Activated T-helper 2 cell treated with anti-CD3 and anti-CD28 coated beads, Interferon-gamma antibody, Interleukin-2, Interleukin-4, amounts not matched to agents 10 μg/mL and 5 μg/mL and 100 μg/mL, durations not matched to agents 14 hours and 24 hours and 36 hours (primary cell): ENCODE measurements at places on chromosomes 2 and 18. TPM values are rescaled to one million over a fixed set of nuclear protein-coding genes. Genes with fewer than 3 reads are reported as not detected.

The DAW1 gene
- total RNA-seq, result not detected in 2 replicates

The LHCGR gene
- total RNA-seq, result not detected in 2 replicates

The KCNE4 gene
- total RNA-seq, result not detected in 2 replicates

The CPS1 gene
- total RNA-seq, result 1.2 and 1.4 TPM in 2 replicates

The EPB41L3 gene
- 1.6 and 1.9 TPM in 2 replicates for total RNA-seq

The MBOAT2 gene
- 4.5 and 6.0 TPM in 2 replicates for total RNA-seq

The RGPD4 gene
- 0.07 TPM in 2 replicates for total RNA-seq

The TBR1 gene
- total RNA-seq, result 0.02 TPM in 1 of 2 replicates, not detected in the other

The PAIP2B gene
- total RNA-seq, result 0.84 and 0.94 TPM in 2 replicates

The RAD51AP2 gene
- total RNA-seq, result not detected in 2 replicates

DNA sequence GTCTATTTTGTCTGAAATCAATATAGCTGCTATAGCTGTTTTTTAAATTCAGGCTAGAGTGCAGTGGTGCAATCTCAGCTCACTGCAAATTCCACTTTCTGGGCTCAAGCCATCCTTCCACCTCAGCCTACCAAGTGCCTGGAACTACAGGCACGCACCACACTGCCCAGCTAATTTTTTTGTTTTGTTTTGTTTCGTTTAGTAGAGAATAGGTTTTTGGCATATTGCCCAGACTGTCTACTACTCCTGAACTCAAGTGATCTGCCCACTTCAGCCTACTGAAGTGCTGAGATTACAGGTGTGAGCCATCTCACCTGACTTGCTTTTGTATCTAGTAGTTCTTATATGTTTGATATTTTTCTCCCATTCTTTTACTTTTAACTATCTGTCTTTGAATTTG, 259.7 kb downstream of the CDH19 start:
- DNase-seq, result no peak
- H3K27me3 ChIP-seq, result no peaks in the 10 kb centered on the region
- no peak overlapping the region for H3K27ac ChIP-seq
- H3K36me3 ChIP-seq, result no peaks in the 10 kb centered on the region
- H3K4me3 ChIP-seq, result no peak overlapping the region
- H3K4me1 ChIP-seq, result no peaks in the 10 kb centered on the region

DNA sequence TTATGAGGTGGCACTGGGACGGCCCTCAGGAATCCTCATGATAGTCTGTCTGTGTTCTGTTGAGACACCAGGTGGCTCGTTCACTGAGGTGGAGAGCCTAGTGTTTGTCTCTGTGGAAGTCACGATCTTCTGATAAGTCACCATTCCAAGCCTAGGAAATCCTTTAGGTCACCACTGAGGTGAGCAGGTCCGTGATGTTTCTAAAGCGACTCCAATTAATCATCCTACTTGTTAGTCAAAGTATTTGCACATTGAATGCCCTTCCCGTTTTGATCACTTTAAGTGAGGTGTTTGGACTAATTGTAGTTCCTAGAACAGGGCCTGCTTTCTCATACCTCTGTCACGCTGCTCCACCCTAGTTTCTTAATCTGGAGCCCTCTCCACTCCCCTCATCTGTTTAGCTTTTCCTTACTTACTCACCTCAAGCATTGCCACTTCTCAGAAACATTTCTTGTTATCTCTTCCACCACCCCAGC, 28.0 kb upstream of the DSG3 start:
- H3K27me3 ChIP-seq, result no peaks in the 10 kb centered on the region
- no peak for DNase-seq
- no peaks in the 10 kb centered on the region for H3K36me3 ChIP-seq
- H3K27ac ChIP-seq, result no peak overlapping the region
- H3K4me3 ChIP-seq, result no peak overlapping the region

GRCh38 chr2:40394031-40394430, 57.9 kb downstream of the SLC8A1 start:
- no peak overlapping the region for H3K27ac ChIP-seq
- H3K4me1 ChIP-seq, result peaks cover 4% of the 10 kb centered on the region
- H3K4me3 ChIP-seq, result no peak overlapping the region

DNA sequence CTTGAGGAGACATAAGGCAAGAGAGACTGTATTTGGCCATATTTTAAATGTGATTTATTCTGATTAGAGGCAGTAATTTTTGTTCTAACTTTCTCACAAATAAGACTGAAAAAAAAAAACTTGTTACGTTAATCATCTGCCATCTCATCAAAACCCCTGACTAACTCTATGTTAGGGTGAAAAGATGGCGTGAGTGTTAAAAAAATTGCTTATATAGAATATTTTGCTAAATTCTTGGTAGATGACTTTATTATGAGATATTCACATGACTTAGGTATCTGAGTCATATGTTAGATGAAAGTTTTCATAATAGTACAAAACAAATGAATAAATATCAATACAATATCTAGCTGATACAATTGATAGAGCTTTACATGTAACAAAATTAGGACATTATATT, 1508.7 kb upstream of the TMEFF2 start:
- no peaks in the 10 kb centered on the region for H3K36me3 ChIP-seq
- no peaks in the 10 kb centered on the region for H3K27me3 ChIP-seq
- H3K4me1 ChIP-seq, result no peaks in the 10 kb centered on the region
- no peak overlapping the region for H3K4me3 ChIP-seq
- DNase-seq, result no peak

- H3K27ac ChIP-seq, result no peak overlapping the region
- no peaks in the 10 kb centered on the region for H3K4me1 ChIP-seq
- no peaks in the 10 kb centered on the region for H3K36me3 ChIP-seq
- H3K4me3 ChIP-seq, result no peak overlapping the region
Measured at GRCh38 chr18:50696436-50696835, 123.4 kb downstream of the MRO start.

GRCh38 chr18:55384551-55385275, 203.3 kb downstream of the TCF4 start:
- no peak overlapping the region for H3K27ac ChIP-seq
- no peak overlapping the region for H3K4me3 ChIP-seq
- DNase-seq, result no peak
- H3K36me3 ChIP-seq, result no peaks in the 10 kb centered on the region
- H3K4me1 ChIP-seq, result no peaks in the 10 kb centered on the region

DNA sequence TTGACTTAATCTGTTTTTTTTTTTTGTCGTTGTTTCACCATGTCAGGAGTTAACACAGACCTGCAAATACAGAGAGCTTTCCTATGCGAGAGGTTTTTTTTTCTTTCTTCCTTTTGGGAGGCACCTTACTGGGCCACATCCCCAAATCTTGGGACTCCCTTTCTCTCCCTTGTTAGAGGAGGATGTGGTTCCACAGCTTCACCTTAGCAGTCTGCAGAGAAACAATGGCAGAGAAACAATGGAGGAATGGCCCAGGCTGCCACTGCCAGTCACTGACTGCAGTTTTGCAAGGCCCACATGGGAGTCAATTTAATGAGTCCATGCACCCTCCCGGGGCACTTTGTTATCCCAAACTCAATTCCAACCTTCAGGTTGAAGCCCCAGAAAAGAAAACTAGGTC, 20.8 kb upstream of the PDK1 start:
- H3K4me1 ChIP-seq, result no peaks in the 10 kb centered on the region
- H3K36me3 ChIP-seq, result peaks cover 58% of the 10 kb centered on the region
- H3K27me3 ChIP-seq, result no peaks in the 10 kb centered on the region
- H3K4me3 ChIP-seq, result no peak overlapping the region
- no peak overlapping the region for H3K27ac ChIP-seq

DNA sequence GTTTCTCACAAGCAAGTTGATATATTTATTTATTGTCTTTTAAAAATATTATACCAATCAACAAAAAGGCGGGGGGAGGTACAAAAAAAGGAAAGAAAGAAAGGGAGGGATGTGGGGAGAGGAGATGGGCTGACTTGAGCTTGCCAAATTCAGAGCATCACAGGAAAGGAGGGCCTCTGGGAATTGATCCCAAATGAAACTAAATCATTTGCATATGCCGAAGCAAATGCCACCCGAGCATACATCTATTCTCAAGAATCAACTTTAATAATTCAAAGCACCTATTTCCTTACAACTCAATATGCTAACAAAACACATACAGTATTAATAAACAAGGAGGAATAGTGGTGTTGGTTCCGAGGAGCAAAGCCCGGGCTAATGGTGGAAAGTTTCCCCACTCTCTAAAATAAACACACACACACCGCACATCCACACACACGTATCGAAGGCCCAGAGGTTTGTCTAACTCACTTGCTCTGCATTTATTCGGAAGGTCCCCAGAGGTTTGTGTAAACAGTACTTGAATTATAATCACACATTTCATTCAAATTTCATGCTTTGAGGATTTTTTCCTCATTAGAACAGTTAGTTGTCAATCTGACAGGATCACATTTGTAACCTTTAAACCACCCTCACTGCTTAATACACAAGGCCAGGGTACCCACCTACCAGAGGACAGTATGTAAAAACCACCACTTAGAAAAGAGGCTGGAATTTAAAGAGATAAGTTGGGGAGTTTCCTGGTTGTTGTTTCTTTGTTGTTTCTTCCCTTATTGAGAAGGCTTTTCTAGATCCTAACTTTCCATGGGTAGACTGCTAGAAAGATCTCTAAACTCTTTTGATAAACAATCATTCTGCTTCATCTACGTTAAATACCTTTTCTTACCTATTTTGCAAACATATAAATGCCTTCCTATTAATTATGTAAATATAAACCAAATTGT, 264.7 kb downstream of the TCF4 start:
- peaks cover 50% of the 10 kb centered on the region for H3K27me3 ChIP-seq
- no peak overlapping the region for H3K27ac ChIP-seq
- no peak for DNase-seq
- peaks cover 5% of the 10 kb centered on the region for H3K4me1 ChIP-seq

GRCh38 chr2:160680974-160681373, 187.4 kb upstream of the RBMS1 start:
- H3K27me3 ChIP-seq, result peaks cover 11% of the 10 kb centered on the region
- H3K4me3 ChIP-seq, result no peak overlapping the region
- DNase-seq, result no peak
- no peaks in the 10 kb centered on the region for H3K36me3 ChIP-seq
- H3K27ac ChIP-seq, result no peak overlapping the region
- no peaks in the 10 kb centered on the region for H3K4me1 ChIP-seq

- H3K27me3 ChIP-seq, result no peaks in the 10 kb centered on the region
- peaks cover 9% of the 10 kb centered on the region for H3K4me1 ChIP-seq
- no peak overlapping the region for H3K4me3 ChIP-seq
- peaks cover 33% of the 10 kb centered on the region for H3K36me3 ChIP-seq
Measured at GRCh38 chr2:219186754-219187456, 8.8 kb downstream of the RETREG2 start.

- H3K4me1 ChIP-seq, result no peaks in the 10 kb centered on the region
- no peaks in the 10 kb centered on the region for H3K36me3 ChIP-seq
- no peak overlapping the region for H3K4me3 ChIP-seq
- no peaks in the 10 kb centered on the region for H3K27me3 ChIP-seq
- H3K27ac ChIP-seq, result no peak overlapping the region
Measured at GRCh38 chr2:198571393-198571792, 767.0 kb downstream of the PLCL1 start.

GRCh38 chr2:100580367-100581276, 17.8 kb downstream of the PDCL3 start:
- DNase-seq, result peak; percentile 50
- peaks cover 44% of the 10 kb centered on the region for H3K4me1 ChIP-seq
- H3K27ac ChIP-seq, result peak overlapping the region; percentile 91

GRCh38 chr2:196284866-196285557, 113.6 kb upstream of the STK17B start:
- H3K4me3 ChIP-seq, result no peak overlapping the region
- peaks cover 33% of the 10 kb centered on the region for H3K4me1 ChIP-seq
- H3K27ac ChIP-seq, result no peak overlapping the region
- H3K36me3 ChIP-seq, result no peaks in the 10 kb centered on the region
- H3K27me3 ChIP-seq, result no peaks in the 10 kb centered on the region

DNA sequence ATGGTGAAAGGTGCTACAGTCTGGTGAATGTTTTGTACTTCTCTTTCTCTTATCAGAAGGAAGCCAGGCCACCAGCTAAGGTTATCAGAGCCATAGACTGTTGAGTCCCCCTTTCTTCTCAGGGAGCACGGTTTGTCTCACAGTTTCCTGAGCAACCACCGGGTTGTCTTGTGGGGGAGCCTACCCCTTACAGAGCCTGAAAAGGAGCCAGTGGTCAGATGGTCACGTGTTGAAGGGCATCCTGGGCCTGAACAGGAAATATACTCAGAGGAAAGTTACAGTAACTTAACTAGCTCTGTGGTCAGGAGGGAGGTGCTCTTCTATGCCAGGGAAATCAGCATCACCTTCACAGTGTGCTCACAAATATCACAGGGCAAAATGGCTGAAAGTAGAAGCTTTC, 11.6 kb downstream of the CD28 start:
- peak; percentile 66 for DNase-seq
- peak overlapping the region; percentile 48 for H3K4me3 ChIP-seq
- H3K4me1 ChIP-seq, result peaks cover 93% of the 10 kb centered on the region
- H3K27me3 ChIP-seq, result no peaks in the 10 kb centered on the region
- peak overlapping the region; percentile 91 for H3K27ac ChIP-seq
- H3K36me3 ChIP-seq, result peaks cover 73% of the 10 kb centered on the region

DNA sequence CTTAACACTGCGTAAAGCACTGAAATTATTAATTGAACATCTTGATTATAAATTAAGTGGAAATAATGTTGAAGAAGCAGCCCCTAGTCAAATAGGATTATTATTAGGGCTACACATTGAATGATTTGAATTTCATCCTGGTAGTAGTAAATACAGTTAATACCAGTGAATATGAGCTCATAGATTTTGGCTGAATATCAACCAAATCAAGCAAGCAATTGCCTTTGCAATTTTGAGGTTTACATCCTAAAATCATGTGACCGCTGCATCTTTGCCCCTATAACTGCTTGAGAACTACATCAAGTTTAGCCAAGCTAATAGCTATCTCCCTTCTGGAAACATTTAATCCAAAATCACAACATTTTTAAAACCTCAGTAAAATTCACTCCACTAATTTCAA, 801.2 kb upstream of the PIK3C3 start:
- H3K27me3 ChIP-seq, result no peaks in the 10 kb centered on the region
- no peak for DNase-seq
- H3K4me1 ChIP-seq, result no peaks in the 10 kb centered on the region
- no peak overlapping the region for H3K27ac ChIP-seq

GRCh38 chr2:121284463-121285449, at the start of gene TFCP2L1:
Gene TFCP2L1, minus strand, starts transcription at chr2:121285202. Its CDS starts 93 bp downstream, at chr2:121285109.
- H3K36me3 ChIP-seq, result no peaks in the 10 kb centered on the region
- H3K4me1 ChIP-seq, result peaks cover 3% of the 10 kb centered on the region
- DNase-seq, result peak; percentile 32
- H3K27me3 ChIP-seq, result peaks cover 28% of the 10 kb centered on the region
- H3K27ac ChIP-seq, result no peak within 1 kb of the TSS

DNA sequence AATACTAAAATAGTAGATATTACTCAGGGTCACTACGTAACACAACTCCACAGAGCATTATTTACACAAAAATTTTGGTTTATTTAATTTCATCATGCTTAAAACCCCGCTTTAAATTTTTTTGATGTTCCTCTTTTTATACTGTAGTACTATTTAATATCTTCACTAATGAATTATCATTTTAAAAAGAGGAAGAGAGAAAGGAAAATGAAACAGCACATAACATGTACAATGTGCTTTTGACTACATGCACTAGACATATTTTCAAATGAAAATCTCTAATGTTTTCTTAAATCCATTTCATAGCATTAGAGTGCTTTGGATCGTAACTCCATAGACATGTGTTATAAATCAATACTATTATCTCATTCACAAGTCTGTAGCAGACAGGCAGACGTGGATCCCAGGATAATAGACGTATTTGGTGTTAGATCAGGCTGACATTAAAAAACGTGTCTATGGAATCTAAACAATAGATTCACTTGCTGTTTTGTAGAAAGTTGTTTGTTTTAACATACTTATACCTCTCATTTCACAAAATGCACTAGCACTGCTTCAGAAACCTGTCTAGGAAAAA, 897.0 kb downstream of the CPS1 start:
- no peaks in the 10 kb centered on the region for H3K4me1 ChIP-seq
- H3K36me3 ChIP-seq, result no peaks in the 10 kb centered on the region
- H3K4me3 ChIP-seq, result no peak overlapping the region

GRCh38 chr2:78757191-78757590, 268.3 kb upstream of the REG3G start:
- no peaks in the 10 kb centered on the region for H3K36me3 ChIP-seq
- no peak overlapping the region for H3K27ac ChIP-seq
- DNase-seq, result no peak
- no peaks in the 10 kb centered on the region for H3K27me3 ChIP-seq
